ENCODE measurements at places on chromosomes 13 and 19.
A peak's percentile ranks its signal among the peaks of the same experiment; 100 is the strongest.

- peak; percentile 83 for DNase-seq
Measured at GRCh38 chr19:46925548-46925950, 64.8 kb downstream of the ARHGAP35 start.

DNA sequence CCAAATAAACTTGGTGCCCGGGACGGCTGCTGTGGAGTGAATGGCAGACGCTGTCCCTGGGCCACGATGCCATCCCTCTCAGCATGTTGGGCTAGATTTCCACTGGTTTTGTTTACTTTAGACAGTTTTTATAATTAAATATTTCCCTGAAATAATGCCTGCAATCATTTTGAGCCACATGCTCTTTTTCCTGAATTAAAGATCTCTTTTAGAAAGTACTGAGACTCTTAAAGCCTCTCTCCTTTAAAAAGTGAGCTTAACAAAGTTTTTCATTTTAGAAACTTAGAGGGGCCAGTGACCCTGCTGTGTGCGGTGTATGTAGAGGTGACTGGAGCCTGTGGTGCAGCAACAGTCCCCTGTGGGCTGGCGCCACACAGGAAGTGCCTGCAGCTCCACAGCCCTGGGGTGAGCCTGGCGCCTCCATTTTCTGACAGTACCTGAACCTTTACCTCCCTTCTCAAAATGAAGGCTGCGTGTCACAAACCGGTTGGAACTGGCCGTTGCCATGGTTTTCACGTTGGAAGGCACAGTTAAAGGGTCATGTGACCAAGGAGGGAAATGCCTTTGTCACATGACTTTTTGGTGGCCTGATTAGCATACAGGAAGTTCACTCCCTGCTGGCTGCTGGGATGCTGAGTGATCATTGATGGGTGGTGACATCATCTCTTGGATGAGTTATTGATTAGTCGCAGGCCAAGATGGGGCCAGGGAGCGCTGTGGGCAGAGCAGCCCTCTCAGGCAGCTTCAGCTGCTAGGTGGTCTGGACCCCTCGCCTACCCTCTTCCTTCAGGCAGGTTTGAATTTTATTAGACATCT, 26.3 kb downstream of the TSSK6 start:
- DNase-seq: peak; percentile 98

DNA sequence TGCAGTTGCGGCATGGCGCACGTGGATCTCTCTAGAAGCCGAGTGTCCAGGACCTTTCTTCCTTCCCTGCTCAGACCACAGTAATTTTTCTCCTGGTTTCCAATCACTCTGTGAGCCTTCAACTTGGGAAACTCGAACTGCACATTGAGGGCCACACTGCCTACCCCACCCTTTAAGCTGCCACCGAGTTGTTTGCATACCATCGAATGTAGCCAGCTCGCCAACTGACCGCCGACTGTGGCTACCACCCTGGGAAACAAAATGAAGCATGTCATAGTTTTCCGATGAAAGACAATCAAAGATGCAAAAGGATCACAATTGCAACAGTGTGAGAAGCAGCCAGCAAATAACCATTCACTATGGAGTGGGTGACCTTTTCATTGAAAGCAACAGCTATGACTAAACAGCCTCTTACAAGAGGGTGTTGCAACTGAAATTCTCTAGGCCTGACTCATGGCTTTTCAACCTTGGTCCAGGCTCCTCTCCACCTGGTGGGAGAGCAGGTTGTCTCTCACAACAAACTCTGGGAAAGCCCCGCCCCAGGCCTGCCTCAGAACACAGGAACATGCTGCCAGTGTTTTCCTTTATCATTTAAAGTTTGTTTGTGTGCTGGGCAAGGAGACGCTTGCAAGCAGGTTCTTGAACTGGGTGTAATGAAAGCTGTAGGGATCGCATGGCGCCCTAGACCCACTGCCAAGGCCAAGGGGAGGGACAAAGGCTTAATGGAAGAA, 141.7 kb upstream of the SERP2 start:
- DNase-seq: peak; percentile 97

GRCh38 chr13:34349091-34349722, 531.3 kb downstream of the RFC3 start:
- peak; percentile 95 for DNase-seq

DNA sequence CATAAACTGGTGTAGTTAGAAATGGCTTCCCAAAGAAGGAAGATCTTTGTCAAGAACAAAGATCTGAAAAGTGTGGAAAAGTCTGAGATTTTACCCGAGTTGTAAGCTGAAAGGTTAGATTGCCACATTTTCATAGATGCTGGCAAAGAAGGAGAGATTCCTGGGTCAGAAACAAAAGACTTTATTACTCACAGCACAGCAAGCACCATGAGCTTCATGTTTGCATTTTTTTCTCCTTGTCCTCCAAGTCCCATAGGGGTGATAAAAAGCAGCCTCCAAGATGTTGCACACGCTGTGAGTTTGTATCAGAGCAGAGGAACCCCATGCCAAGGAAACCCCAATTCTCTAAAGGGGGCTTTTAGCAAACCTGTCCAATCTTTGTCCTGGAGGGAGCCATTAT, 29.3 kb downstream of the MZT1 start:
- no peak for DNase-seq

DNA sequence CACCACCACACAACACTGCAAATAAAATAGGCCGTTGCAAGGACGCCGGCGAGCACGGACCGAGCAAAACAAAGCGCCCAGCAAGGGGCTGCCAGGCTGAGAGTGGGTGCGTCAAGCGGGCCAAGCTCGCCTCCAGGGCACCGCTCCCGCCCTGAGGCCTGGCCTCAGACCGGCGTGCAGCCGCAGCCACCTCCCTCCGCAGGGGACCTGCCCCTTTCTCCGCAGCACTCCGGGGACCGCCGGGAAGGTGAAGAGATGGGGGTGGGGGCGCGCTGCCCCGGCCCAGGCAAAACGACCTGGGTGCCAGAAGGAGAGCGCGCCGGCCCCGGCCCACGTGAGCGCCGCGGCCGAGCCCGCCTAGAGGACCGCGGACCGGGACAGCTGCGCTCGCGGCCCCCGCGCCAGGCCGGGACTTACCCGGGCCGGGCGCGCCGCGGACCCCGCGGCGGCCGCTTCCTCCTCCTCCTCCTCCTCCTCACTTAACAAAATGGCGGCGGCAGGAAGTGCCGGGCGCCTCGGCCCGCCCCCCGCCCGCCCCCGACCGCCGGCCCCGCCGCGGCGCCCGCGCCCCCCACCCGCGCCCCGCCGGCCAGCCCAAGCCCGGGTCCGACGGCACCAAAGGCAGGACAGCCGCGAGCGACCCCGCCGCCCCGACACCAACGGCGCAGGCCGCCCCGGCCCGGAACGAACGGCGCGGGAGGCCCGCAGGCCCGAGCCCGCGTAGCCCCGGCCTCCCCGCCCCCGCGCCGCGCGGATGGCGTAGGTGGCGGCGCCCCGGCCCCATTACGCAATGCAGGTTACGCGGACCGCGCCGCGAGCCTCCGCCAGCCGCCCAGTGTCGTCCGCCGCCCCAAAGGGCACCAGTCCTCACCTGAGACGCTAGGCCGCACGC, 674 bp downstream of the BRD4 start:
- peak; percentile 54 for DNase-seq

- DNase-seq: no peak
Measured at GRCh38 chr13:43876366-43876765, 3.2 kb downstream of the CCDC122 start.

- DNase-seq: no peak
Measured at GRCh38 chr13:113579686-113580085, 4.9 kb upstream of the TFDP1 start.

GRCh38 chr13:69683921-69684686, 423.5 kb upstream of the ATXN8OS start:
- DNase-seq: peak; percentile 46

DNA sequence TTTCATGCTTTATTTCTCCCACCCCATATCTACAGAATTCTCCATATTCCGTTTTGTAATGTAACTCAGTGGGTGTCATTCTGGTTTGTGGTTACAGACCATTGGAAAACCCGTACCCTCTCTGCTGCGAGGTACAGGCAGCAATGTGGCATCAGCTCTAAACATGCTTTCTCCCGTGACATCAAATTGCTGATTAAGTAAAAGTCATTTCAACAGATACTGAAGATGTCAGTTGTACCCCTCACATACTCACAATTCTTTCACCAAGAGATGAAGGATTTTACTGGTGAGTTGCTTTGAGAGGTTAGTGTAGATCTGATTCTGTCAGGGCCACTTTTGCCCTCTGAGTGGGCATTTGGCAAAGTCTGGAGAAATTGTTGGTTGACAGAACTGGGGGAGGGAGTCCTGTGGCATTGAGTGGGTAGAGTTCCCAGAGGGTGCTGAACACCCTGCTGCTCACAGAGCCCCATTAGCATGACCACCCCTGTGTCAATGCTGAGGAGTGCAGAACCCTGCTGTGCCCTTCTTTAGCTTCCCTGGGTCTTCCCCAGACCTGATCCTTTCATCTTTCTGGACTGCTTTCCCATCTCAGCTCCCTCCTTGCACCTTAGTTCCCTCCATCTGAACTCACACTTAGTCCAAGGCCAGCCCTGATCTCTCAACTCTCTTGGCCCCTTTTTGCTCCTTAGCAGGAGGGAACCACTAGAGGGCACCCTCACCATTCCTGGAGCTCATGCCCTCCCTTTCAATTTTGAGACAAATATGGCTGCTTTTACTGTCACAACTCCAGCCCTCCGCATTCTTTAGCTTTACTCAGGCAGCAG, 39.9 kb upstream of the CEACAM8 start:
- peak; percentile 51 for DNase-seq

- DNase-seq: no peak
Measured at GRCh38 chr19:13013649-13014048, 18.4 kb downstream of the NFIX start.

DNA sequence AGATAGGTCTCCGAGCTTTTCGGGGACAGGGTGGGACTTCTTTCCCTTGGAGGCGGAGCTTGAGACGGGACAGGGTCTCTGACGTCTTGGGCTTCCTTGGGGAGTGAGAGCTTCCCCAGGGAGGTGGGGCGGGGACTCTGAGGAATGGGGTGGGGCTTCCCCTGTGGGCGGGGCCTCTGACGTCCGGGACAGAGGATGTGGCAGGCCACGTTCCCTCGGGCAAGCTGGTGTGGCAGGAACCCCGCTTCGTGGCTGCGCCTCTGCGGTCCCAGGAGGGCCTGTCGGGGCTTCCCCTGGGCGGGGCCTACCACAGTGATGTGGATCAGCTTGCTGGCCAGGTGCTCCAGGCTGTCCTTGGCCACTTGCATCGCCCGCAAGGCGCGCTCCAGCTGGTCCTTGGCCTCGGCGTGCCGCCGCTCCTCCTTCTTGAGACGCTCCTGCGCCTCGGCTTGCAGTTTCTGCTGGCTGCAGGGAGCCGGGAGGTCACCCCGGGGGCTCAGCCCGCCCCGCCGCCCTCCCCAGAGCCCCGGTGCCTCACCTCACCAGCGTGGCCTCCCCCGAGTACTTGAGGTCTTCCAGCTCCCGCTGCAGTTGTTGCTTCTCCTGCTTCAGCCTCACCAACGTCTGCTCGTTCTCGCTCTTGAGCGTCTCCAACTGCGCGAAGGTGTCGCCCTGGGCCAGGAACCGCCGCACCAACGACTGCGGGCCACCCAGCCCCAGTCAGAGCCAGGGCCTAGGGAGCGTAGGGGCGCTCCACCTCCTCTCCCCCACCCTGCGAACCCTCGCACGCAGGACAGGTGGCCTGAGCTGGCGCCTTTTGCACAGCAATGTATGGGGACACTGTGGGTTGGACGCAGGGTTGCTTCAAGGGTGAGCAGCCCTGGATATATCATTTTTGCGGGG, 3.3 kb upstream of the RGL3 start:
- peak; percentile 59 for DNase-seq

GRCh38 chr19:8233370-8233769, 24.2 kb downstream of the CERS4 start:
- peak; percentile 29 for DNase-seq

DNA sequence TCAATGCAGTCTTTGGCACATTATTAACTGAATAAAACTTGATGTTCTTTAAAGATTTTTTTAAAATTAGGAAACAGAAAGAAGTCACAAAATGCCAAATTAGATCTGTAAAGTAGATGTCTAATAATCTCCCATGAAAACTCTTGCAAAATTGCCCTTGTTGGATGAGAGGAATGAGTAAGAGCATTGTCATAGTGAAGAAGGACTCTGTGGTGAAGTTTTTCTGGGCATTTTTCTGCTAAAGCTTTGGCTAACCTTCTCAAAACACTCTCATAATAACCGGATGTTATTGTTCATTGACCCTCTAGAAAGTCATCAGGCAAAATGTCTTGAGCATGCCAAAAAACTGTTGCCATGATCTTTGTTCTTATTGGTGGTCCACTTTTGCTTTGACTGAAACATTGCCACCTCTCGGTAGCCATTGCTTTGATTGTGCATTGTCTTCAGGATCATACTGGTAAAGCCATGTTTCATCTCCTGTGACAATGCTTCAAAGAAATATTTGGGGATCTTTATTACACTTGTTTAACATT, 549.3 kb downstream of the LIG4 start:
- DNase-seq: no peak

DNA sequence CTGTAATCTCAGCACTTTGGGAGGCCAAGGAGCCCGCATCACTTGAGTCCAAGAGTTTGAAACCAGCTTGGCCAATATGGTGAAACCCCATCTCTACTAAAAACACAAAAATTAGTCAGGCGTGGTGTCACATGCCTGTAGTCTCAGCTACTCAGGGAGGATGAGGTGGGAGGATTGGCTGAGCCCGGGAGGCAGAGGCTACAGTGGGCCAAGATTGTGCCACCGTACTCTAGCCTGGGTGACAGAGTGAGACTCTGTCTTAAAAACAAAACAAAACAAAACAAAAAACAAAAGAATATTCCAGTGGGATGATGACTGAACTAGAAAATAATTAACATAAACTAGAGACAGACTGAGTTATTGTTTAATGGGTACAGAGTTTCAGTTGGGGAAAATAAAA, 81.7 kb upstream of the ABCC4 start:
- DNase-seq: peak; percentile 59

DNA sequence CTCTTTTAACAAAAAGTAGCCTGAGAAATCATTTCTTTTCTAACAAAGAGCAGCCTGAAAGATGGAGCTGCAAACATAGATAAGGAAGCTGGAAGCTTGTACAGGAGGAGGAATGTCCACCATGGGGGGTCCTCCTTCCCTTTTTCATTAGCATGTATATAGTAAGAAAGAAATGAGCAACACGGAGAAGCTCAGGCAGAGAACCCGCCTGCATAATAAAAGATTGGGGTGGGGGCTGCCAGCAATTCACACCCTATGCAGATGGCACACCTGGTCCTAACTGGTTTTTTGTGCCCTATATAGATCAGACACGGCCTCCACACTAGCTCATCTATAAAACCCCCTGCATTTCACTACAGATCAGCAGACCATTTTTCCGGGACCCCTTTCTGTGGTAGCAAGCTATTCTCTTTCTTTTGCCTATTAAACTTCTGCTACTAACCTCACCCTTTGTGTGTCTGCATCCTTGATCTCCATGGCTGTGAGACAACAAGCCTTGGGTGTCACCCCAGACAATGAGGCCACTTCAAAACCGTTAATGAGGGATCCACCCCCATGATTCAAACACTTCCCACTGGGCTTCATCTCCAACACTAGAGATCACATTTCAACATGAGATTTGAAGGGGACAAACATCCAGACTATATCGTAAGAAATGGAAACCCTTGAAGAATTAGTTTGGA, 167.5 kb upstream of the FREM2 start:
- no peak for DNase-seq

- DNase-seq: peak; percentile 73
Measured at GRCh38 chr19:28221736-28222135, 991.2 kb downstream of the UQCRFS1 start.

GRCh38 chr13:101841698-101842097, 389.2 kb downstream of the ITGBL1 start:
- no peak for DNase-seq

GRCh38 chr19:48340995-48341394, 15.6 kb downstream of the EMP3 start:
- DNase-seq: peak; percentile 50

GRCh38 chr13:113976711-113977684, 3.1 kb upstream of the C13orf46 start:
- DNase-seq: peak; percentile 69

Data from kidney tubule cell (primary cell).